ENCODE measurements at places on chromosomes 11 and 22.
A peak's percentile ranks its signal among the peaks of the same experiment; 100 is the strongest.

DNA sequence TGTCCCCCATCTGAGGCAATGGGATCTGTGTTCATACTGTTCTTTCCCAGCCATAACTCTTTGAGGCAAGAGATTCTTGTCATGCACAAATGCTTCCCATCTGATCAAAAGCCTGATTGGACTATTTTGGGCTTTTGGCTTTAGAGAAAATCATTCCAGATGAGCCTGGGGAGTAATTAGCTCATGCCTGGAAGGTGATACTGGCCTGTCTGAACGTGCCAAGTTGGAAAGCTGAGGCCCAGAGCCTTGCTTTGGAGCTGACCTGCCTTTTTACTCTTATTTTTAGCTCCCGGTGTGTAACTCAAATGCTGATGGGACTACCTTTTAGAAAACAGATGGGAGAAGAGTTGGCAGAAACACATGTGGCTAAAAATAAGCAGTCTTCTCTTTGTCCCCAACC, 105.0 kb downstream of the DBX1 start:
- no peak for DNase-seq

- DNase-seq = no peak
Observed at GRCh38 chr22:17955590-17956379, 68.6 kb downstream of the MICAL3 start.

GRCh38 chr11:114053406-114053805, 6.1 kb upstream of the ZBTB16 start:
- no peak for DNase-seq

GRCh38 chr22:37526376-37526775, 7.2 kb upstream of the CARD10 start:
- no peak for DNase-seq

DNA sequence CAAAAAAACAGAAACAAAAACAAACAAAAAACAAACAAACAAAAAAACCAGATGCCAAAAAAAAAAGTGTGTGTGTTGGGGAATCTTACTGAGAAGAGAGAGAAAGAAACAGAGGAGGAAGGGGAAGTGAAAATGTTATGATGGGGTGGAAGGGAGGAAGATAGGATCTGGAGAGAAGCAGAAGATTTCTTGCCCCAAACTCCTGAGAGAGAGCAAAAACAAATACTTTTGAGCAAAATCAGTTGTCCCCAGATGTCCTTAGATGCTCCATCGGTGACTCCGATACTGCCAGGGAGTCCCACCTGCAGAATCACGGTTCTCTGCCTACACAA, 19.9 kb upstream of the GRAMD1B start:
- DNase-seq = no peak

DNA sequence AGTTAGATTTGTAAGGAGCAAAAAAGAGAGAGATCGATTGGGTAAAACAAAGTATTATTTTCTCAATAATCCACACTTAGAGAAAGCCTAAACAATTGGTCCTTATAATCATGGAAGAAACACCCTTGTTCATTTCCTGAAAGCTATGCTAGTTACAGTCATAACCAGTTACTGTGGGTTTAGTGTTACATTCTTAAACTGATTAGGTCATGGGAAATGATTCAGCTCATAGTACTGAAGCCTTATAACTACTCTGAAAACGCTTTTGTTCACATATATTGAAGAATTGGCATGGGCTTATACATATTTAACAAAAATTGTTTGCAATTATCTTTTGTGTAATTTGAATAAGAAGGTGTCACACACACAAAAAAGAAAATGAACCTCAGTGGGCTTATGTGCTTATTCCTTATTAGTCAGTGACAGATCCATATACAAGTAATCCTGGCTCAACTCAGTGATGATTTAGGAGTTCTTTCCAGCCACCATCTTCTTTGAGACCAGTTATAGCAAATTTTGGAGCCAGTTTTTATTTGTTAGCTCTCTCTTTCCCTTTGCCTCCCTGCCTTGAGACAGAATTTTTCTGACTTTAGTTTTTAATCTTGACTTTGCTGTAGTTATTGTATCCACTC, 198.5 kb upstream of the CTSC start:
- no peak for DNase-seq

GRCh38 chr22:38707346-38707745, 1.6 kb downstream of the GTPBP1 start:
- no peak for DNase-seq

DNA sequence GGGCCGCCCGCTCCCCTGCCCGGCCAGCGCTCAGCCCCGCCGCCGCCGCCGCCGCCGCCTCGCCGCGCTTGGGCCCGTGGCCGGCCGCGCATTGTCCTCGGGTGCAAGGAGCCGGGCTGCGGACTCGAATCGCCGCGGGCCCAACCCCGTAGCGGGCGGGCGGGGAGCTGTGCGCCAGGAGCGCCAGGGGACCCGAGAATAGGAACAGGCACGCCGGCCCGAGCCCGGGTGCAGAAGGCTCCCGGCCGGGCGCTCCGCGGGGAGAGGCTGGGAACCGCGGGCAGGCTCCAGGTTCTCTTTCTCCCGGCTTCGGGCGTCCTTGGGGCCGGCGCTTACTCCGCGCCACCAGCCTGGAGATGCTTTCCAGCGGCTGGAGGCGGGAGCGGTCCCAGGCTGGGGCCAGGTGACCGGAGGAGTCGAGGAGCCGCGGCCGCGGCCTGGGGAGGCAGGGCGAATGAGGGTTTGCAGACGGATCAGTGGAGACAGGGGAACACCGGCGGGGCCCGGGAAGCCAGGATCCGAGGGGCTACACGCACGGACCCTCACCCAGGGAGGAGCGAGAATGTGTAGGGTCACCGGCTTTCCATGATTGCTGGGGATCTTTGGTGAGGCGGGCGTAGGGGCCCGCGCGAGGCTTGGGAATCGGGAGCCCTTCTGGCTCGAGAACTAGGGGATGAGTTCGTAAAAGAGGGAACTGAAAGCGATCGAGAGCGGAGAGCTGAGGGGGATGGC, 726 bp downstream of the PKNOX2 start:
- no peak for DNase-seq

- no peak for DNase-seq
Observed at GRCh38 chr11:72333661-72334060, 89.7 kb upstream of the PHOX2A start.

DNA sequence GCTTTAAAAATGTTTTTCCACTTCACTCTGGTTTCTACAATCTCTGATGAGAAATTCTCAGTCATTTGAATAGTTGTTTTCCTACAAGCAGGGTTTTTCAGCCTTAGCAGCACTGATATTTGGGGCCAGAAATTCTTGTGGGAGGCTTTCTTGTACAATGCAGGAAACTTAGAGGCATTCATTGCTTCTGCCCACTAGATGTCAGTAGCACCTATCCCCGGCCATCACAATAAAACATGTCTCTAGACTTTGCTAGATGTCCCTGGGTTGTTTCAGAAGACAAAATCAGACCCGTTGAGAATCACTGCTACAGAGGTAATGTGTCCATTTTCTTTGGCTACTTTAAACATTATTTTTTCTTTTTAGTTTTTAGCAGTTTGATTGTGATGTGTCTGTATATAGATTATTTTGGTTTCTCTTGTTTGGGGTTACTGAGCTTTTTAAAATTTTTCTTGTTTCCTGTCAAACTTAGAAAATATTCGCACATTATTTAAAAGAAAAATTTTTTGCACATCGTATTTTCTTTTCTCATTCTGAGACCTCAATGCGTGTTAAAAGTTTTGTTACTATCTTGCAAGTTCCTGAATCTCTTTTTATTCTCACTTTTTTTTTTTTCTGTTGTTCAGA, 60.8 kb upstream of the CCDC179 start:
- DNase-seq = no peak

DNA sequence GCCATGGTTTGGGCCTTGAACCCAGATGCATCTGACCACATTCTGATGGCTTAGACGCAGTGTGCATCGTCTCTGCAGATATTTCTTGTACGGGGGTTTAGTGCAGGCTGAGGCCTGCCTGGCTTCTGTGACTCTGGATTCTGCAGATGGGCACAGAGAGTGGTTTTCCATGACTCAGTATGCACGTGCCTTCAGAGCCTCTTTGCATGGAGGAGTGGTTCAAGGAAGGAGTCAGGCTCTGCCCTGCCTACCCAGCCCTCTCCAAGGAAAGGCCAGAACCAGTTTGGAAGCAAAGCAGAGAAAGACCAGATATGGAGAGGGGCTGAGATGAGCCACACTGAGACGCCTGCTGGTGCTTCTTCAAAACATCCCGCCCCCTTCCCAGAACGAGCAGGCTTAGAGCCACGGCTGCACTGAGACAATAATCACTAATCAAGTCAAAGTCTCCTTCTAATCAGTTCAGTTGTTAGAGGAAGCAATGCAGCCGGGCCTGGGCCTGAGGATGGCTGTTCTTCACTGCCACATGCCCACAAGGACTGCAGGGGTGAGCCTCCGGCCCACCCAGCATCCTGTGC, 308.9 kb downstream of the NXPE2 start:
- DNase-seq = no peak

GRCh38 chr11:74952752-74953151, 3.7 kb downstream of the SPCS2 start:
- DNase-seq = no peak

- no peak for DNase-seq
Observed at GRCh38 chr11:8671651-8672062, 10.8 kb downstream of the TRIM66 start.

GRCh38 chr11:6526411-6527135, 29.5 kb downstream of the DNHD1 start:
- DNase-seq = no peak

DNA sequence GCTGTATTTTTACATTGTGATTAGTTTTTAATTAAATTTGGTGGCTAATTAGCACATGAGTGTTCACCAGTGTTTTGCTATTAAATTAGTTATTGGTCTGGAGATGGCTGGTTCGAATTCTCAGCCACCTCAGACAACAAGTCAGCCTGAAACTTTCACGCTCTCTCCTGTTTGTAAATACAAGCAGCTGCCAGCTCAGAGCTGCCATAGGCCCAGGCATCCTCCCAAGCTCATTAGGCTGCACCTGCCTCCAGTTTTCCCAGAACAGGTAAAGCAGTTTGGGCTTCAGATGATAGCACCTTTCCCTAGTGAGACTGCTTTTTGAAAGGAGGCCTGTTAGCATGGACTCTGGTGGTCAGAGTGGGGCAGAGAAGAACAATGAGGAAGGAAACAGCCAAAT, 156.8 kb downstream of the NAV2 start:
- peak; percentile 55 for DNase-seq

DNA sequence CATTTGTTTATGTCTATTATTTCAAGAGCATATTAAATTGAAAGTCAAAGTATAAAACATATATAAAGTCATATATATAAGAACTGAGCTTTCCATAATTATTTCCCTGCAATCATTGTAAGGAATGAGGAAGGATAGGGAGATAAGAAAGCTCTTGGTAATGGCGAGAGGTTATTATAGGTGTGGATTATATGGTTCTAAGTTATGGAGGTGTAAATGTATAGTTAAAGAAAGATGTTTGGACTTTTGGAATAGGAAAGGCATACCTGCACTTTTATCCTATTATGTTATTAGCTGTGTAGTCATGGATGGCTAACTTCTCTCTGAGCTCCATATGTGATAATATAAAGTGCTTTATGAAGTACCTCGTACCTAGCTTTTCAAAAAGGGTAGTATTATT, 127.6 kb downstream of the LUZP2 start:
- no peak for DNase-seq

Measured in NCI-H510A (cell line).